RWPE2 (cell line): ENCODE measurements at places on chromosomes 7 and 10.

- no peak for DNase-seq
Observed at GRCh38 chr7:24728503-24729364, 28.5 kb downstream of the GSDME start.

DNA sequence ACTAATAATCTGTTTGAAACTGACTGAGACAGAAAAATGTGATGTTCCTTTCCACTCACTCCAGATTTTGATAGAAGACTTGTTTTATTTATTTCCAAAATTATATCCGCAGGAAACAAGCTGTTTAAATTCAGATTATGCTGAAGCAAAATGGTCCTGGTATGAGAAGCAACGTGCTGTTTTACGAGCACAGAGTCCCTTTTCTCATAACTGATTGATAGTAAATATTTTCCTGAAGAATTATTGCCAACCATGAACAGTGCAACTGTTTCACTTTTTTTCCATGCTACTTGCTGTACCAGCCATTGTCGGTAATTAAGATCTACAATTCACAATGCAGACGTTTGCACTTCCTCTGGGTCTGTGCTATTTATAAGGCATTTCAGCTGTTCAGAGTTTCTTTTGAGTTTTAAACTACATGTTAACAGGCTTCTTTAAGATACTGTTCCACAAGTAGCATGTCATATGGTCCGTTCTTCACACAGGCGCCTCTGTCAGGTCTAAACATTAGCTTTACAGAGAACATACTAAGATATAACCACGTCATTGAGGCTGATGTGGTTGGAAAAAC is 103.8 kb downstream of the POLL start:
- no peak for DNase-seq

GRCh38 chr10:14691359-14691758 is 83.3 kb downstream of the FAM107B start:
- DNase-seq, result no peak

- DNase-seq, result no peak
Observed at GRCh38 chr10:86687750-86688149, 19.4 kb downstream of the LDB3 start.

DNA sequence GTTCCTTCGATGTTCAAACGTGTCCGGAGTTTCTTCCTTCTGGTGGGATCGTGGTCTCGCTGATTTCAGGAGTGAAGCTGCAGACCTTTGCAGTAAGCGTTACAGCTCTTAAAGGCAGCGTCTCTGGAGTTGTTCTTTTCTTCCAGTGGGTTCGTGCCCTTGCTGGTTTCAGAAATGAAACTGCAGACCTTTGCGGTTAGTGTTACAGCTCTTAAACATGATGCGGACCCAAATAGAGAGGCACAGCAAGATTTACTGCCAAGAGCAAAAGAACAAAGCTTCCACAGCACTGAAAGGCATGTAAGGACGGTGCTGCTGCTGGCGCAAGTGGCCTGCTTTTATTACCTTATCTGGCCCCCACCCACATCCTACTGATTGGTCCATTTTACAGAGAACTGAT is 931.4 kb downstream of the IPMK start:
- no peak for DNase-seq
